ENCODE measurements at places on chromosomes 1 and 21.

DNA sequence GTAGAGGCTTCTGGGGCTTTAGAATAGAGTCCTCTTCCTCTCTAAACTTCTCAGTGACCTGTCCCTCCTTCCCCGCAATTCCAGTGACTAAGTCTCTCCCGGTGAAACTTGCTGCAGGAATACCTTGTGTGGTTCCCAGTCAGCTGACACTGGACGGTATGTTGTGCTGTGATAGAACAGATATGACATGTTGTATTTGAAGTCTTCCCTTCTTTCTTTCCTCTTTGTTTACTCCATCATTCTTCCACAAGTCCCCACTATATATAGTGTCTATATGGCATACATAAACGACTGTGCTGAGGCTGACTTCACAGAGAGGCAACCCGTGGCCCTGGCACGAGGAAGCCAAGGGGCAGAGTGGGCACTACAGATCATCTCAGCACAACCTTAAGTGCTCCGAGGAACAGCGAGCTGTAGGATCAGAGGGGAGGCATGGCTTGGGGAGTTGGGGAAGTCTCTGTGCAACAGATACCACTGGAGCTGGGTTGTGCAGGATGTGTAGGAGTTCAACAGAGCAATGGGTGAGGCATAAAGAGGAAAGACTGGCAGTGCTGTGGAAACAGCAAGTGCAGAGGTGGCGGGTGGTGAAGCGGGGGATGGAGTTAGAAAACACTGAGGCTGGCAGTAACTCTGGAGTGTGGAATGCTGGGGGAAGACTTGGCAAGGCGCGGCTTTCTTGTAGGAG, 237.8 kb downstream of the TRABD2B start:
- DNase-seq = no peak

GRCh38 chr1:157852476-157852875, 10.9 kb upstream of the CD5L start:
- DNase-seq = no peak

GRCh38 chr1:24855474-24855873, 74.6 kb downstream of the RUNX3 start:
- no peak for DNase-seq

GRCh38 chr1:24315391-24315790, 3.8 kb upstream of the GRHL3 start:
- DNase-seq = no peak

DNA sequence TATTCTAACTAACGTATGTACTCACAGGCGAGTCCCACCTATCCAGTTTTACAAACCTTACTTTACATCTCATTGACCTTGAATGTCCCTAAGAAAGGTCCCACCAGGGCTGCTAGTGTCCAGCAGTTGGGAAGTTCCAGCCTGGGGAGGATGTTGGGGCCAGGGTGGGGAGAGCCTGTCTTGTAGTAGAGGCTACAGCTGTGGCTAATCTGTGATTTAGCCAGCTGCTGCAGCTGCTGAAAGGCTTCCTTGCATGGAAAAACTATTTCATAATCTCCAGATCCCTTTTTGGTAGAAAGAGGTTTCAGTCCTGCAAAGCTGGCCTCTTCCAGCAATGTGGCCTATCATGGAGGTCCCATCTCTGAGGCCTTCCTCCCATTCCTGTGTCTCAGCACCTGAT, 23.1 kb downstream of the TNN start:
- DNase-seq = no peak

DNA sequence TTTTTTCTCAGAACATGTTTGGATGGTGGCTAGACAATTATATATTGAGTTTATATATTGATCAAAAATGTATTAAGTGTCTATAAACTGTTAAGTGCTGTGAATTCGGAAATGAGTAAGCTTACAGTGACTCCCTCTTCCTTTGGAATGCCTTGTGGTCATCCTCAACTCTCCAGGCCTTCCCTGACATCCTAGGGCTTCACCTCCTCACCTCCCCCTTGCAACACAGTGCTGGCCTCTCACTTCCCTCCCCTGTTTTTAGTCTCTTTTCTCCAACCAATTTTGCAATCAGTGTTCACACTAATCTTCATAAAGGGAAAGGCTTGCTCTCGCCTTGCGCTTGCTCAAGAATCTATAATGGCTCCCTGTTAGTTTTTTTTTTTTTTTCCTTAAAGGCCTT, 95.1 kb upstream of the C1orf21 start:
- DNase-seq = no peak

DNA sequence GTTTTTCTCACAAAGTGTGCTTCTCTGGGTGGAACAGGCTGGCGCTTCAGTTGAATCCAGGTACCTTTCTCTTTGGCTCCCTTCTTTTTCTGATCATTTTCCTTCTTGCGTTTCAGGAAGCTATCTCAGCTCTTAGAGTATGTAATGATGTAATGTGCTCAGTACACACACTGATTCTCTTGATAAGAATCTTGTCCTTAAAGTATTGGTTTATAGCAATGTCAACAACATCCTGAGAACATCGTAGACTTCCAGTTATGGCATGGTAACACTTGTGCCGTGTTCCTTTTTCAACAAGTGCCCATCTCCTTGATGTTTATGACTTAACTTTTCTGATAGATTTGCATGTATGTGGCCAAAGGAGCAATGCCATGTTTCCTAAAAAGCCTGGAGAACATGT, 11.7 kb upstream of the ABCD3 start:
- no peak for DNase-seq
